ENCODE measurements at places on chromosomes 2 and 18. TPM values are rescaled to one million over a fixed set of nuclear protein-coding genes. Genes with fewer than 3 reads are reported as not detected.
A peak's percentile ranks its signal among the peaks of the same experiment; 100 is the strongest.

The BOLL gene
- not detected for total RNA-seq

The CNGA3 gene
- total RNA-seq = not detected

The PSMA8 gene
- 1.9 TPM for total RNA-seq

The MERTK gene
- total RNA-seq = 3.0 TPM

The REG3A gene
- not detected for total RNA-seq

The NT5C1B gene
- total RNA-seq = not detected

The ANTXR1 gene
- total RNA-seq = not detected

The MAP2 gene
- total RNA-seq = 0.97 TPM

The CLEC4F gene
- not detected for total RNA-seq

GRCh38 chr2:231015478-231015877 lies 19.6 kb downstream of the SPATA3 start:
- no peak for DNase-seq

DNA sequence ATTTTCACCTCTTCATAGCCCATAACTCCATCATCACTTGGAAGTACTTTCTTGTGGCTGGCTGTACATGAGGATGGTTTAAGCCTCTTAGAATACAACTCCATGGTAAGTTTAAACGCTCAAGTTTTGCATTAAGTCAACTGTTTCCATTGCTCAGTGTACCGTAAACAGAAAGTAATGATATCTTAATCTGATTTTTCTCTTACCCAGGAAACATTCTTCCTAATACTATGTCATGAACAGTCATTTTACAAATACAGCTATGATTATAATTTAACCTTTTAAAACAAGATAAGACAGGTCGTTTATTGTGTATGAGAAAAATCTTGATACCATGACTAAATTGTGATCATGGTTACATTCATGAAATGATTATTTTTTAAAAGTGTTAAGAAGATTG lies 11.6 kb upstream of the DYNC2LI1 start:
- no peak for DNase-seq

DNA sequence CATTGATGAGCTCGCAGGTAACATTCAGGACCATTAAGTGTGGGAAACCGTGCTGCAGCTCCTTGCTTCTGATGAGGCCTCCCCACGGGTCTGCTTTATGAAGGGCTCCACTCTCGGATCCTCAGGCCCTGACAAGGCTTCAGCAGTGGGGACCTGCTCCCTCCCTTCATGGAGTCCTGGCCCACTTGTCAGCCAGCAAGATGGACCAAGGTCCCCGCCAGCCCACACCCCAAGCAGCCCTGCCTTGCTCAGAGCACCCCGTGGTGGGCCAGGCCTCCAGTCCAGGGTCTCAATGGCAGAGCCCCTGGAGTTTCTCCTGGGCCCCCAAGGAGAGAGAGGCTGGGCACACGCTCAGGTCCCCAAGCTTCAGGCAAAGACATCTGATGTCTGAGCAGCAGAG lies 41.5 kb downstream of the CROCC2 start:
- DNase-seq = no peak

DNA sequence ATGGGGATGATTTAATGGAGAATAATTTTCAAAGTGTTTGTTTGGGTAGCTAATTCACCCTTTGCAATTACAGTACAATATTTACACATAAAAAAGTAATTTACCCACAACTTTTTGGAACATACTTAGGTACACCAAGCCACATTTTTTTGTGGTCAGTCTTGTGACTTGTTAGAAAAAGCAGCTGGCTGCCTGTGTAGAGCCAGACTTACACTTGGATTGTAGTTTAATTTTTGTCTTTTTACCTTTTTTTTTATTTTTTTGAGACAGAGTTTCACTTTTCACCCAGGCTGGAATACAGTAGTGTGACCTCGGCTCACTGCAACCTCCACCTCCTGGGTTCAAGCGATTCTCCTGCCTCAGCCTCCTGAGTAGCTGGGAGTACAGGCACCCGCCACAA lies 45.4 kb downstream of the RALBP1 start:
- DNase-seq = no peak

DNA sequence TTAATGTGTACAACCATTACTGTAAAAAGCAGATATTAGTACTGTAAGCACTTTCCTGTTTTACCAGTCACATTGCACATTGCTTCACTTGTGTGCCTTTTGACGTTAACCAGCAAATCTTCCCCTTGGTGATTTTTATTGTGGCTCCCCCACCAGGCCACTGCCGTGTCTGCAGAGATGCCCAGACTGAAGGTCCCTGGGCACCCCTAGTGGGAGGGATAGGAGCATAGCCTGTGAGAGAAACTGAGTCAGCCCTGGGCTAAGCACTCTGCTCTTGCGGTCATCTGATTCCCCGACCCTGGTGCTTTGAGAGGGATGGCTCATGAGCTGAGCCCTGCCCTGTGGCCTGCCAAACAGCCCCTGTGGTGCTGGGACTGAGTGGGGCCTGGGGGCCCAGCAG lies 73.4 kb downstream of the INPP4A start:
- peak; percentile 64 for DNase-seq

GRCh38 chr2:200000444-200001163 lies 45.2 kb downstream of the MAIP1 start:
- no peak for DNase-seq

DNA sequence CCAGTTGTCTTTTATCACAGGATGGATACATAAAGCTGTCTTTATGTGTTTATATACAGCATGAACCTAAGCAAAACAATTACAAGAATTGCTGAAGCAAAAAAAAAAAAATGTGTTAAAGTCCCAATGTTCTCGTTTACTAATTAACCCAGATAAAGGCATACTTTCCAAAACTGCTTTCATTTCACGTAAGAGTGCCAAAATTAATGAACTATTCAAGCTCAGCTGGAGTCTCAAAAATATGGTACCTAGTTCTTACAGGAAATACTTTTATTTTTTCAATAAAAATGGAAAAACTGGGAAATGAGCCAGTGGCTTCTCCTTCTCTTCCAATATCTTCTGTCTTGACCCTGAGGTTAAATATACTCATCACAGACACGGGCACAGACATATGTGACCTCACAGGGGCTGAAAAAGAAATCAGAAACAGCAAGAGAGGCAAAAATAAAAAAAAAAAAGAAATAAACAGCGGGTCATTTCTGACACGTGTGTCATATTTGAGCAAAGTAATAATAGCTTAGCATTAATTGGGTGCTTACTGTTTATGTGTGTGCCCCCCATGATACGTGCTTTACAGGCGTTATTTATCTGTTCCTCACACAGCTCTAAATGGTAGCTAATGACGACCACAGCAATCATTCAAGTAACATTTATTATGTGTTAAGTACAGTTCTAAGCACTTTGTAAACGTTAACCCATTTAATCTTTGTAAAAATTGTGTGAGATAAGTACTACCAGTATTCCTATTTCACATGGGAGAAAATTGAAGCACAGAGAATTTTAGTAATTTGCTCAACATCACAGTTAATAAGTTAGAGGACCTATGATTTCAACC lies 158.0 kb upstream of the MMADHC start:
- DNase-seq = no peak

GRCh38 chr18:79252904-79253633 lies 142.7 kb upstream of the NFATC1 start:
- no peak for DNase-seq

DNA sequence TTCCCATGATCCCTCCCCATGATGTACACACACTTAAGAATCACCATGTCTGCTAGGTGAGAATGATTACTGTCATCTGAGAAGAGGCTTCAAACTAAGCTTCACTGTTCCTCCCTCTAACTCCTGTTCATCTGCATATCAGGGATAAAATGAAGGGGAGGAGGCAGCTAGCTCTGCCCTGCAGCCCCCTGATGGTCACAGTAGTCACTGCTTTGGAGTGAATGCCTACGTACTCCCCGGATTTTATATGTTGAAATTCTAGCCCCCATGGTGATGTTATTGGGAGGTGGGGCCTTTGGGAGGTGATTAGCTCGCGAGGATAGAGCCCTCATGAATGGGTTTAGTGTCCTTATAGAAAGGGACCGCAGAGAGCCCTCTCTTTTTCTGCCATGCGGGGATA lies 156.4 kb downstream of the NCKAP5 start:
- DNase-seq = no peak

DNA sequence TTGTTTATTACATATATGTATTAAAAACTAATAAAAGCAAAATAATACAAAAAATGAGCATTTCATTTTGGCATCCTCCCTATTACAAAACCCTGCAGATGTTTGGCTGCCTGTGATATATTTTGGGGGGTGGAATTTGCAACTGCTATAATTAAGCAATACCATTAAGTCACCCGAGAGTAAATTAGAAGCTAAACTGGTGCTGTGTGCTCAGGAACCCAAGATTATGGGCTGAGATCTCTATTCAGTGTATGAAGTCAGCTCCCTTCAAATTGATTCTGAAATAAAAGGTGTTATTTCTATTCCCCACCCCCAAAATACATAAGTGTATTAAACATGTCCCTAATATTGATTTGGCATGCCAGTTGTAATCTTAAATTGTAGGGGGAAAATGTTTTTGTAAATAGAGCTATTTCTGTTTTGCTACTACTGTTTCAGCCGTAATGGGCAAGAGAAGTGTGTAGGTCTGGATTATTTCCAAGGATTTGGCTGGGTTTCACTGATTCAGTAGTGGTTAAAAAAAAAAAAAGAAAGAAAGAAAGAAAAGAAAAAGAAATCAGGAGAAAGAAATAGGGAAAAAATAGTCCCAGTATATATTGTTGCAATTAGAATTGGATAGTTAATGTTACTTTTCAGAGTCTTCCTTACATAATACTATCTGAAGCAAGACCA lies 110.9 kb downstream of the SS18 start:
- DNase-seq = no peak

DNA sequence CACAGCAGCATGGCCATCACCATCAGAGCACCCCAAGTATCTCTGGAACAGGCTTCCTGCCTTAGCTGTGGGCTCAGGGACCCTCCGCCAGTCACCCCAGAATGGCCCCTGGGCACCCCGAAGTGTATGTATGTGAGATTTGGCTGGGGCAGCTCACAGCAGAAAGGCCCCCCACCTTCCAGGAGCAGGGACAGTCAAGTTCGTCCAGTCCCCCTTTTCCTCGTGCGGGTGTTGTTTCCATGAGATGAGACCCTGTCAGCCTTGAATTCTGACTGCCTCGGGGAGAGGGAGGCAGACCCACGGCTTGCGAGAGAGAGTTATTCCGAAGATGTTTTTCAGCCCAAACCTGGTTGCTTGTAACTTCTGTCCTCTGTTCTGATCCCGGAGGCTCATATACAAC lies 290.9 kb upstream of the HDAC4 start:
- DNase-seq = no peak

DNA sequence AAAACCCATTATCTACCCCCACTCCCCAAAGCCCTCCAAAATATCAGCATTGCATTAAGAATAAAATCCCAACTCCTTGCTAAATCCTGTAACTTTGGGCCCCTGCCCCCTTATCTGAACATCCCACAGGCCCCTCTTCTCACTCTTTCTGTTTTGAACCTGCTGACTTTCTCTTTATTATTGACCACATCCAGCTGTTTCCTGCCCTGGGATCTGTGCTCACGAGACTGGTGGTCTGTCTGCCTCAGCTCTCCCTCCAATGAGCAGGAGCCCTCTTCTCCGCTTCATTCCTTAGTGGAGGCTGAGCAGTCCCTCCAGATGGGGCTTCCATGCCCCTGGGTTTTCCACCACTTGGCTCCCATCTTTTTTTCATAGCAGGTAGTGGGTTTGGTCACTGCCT lies 116.9 kb downstream of the ACKR3 start:
- no peak for DNase-seq

DNA sequence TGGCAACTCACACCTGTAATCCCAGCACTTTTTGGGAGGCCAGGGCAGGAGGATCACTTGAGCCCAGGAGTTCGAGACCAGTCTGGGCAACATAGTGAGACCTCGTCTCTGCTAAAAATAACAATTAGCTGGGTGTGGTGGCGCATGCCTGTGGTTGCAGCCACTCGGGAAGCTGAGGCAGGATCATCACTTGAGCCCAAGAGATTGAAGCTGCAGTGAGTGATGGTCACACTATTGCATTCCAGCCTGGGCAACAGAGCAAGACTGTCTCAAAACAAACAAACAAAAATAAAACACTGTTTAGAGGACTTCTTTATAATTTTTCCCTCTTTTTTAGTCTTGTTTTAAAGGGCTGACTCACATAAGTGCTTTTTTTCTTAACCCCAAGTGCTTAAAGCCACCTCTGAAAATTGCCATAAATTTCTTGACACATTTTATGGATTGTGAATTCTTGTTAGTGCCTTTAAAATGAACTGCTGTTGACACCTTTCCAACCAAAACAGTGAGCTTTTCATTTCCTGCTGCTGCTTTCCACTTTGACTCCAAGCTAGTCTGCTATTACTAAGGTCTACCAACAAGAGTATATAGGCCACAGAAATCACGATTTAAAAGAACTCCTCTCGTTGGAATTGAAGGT lies 41.7 kb downstream of the CYP20A1 start:
- DNase-seq = no peak

DNA sequence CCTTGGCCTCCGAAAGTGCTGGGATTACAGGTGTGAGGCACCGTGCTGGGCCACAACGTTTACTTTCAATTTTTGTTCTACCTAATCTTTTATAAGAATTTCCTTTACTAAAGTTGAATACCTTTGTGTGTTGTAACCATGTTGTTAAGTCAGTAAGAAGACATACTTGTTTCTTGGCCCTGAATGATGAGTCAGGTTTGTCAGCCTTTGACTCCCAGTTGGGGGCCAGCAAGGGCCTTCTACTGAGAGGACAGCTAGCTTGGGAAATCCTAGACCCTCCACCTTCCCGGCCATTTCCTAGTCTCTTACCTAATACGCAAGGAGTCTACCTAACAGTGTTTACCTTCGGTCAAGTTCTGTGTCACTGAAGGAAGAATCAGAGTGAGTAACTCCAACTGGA lies 22.7 kb downstream of the MTHFD2 start:
- no peak for DNase-seq

DNA sequence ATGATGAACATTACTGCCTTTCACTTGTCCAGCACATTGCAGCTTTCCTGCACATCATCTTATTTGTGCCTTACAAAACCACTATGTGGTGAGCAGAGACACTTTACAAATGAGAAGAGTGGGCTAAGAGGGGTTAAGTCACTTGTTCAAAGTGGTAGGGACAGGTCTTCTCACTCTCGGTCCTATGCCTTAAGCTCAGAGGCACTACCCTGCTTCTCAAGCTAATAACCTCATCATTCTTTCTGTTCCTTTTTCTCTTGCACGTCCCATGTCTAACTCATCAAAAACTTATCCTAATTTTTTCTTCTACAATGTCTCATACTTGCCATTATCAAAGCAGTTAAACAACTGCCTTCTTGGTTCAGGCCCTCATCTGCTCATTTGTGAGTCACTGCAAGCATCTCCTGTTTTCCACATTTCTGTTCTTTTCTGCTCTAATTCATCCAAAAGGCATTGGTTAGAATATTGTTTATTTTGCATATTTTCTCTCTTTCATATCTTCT lies 21.9 kb upstream of the NCOA1 start:
- DNase-seq = no peak

- no peak for DNase-seq
Observed at GRCh38 chr18:74775239-74775638, 177.6 kb downstream of the ZNF407 start.
